ENCODE measurements at places on chromosomes 7 and 10.

DNA sequence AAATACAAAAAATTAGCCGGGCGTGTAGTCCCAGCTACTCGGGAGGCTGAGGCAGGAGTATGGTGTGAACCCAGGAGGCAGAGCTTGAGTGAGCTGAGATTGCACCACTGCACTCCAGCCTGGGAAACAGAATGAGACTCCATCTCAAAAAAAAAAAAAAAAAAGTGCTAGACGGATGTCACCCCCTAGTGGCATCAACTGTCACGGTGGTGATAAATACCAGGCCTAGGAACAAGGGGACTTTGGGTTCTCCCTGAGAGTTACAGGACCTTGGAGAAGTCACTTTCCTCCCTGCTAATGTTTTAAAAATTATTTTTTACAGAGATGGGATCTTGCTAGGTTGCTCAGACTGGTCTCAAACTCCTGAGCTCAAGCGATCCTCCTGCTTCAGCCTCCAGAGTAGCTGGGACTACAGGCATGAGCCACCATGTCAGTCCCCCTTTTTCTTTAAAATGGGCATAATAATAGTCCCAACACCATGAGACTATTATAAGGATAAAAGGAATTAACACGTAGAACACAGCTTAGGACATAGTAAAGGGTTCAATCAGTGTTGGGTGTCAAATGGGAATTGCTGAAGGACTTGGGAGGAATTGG is 2.6 kb upstream of the TMEM130 start:
- DNase-seq, result no peak

- no peak for DNase-seq
These were observed 73.3 kb downstream of the NRCAM start for GRCh38 chr7:108382932-108383331.

DNA sequence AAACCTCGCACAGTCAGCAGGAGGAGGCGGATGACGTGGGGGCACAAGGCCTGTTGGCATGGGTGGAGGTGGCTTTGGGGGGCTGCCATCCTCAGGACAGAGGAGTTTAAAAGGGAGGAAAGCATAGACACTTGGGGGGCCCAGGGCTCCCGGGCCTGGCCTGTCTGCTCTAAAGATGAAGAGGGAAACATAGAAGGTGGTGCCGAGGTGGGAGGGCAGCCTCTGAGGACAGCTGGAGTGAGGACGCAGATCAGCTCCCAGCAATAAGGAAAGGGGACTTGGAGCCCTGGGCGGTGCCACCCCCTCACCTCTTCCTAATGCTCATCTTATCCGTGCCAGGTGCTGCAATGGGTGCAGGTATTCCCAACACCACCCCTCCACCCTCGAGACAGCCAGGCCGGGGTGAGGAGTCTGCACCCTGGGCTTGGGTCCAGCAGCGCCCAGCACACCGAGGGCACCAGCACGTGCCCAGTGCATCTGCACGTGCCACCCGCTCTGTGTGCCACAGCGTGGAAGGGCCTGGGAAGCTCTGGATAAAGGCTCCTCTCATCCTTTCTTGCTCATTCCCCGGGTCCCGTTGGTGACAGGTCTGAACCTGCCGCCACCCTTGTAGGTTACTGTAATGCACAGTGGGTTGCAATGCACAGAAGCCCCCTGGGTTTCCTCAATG is 566.0 kb upstream of the FOXK1 start:
- DNase-seq, result no peak

- DNase-seq, result no peak
These were observed 144.8 kb upstream of the RET start for GRCh38 chr10:42932116-42932515.

DNA sequence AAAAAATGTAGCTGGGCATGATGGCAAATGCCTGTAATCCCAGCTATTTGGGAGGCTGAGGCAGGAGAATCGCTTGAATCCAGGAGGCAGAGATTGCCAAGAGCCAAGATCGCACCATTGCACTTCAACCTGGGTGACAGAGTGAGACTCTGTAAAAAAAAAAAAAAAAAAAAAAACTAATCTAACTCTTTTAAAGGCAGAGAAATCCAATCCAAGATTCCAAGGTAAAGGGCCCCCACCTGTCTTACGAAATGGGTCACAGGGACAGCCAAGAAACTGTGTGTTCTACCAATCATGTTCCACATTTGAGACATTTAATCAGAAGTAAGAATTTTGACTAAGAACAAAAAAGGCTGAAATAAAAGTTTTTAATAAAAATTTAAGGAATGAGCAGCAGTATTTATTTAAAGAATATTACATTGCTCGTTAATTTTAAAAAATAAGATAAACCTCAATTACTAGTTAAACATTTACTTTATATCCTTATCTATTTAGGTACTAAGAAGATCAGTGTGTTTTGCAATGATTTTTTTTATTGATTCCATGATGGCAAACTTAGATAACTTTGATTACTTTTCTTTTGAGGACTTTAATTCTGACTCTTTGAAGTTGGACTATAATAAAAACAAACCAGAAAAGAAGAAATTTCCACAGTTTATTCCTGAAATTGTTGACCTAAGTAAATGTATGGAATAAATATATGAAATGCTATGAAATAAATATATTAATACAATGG is 6.7 kb upstream of the OAT start:
- no peak for DNase-seq

DNA sequence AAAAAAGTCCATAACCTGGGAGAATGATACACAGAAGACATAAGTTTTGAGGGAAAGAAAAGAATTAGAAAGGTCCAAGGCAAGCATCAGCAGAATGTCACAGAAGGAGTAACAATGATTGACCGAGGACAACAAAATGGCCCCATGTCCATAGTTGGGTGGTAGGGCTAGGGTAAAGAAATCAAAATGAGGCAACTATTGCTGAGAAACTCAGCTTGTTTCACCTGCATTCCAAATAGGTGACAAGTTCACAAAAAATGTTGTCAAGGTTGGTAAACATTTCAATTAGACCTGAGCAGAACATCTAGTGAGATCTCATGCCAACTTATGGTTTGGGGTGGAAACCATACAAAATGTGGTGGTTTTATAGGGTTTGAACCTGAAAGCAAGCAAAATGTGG is 22.8 kb upstream of the DLX6 start:
- no peak for DNase-seq

GRCh38 chr7:28095231-28095630 is 85.4 kb downstream of the JAZF1 start:
- DNase-seq, result no peak

Measured in LNCaP clone FGC (cell line).